HCT116 (cell line): ENCODE measurements at places on chromosomes 4 and X.

DNA sequence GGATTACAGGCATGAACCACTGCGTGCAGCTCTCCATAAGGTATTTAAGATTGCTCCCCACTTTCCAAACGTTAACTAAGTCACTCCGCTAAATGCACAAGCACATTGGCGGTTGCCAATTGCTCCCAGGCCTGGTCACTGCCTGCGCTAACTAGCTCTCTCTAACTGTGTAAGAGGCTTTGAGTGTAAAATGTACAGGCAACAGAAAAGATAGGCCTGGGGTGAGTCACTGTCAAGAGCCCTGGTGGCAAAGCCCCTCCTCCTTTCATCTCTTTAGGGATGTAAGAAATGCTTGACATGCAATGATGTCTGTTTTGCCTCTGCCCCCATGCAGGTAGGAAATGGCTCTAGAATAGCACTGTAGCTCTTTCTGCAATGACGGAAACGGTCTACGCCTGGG lies 329.7 kb upstream of the GATB start:
- DNase-seq: no peak

GRCh38 chr4:177489471-177490246 lies 47.4 kb upstream of the AGA start:
- no peak for DNase-seq

DNA sequence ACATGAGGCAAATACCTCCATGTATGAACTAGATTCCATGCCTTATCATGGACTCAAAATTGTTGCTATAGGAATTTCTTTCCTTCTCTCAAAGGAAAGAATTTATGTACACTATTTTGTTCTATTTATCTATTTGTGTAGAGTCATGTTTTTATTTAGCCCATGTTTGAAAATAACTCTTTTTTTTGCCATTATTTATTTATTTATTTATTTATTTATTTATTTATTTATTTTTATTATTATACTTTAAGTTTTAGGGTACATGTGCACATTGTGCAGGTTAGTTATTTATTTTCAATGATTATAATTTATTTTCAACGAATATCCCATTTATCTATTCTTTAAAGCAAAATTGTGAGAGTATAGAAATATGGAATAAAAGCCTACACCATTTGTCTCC lies 177.9 kb downstream of the MAGEE1 start:
- DNase-seq: no peak

GRCh38 chrX:111170017-111170416 lies 74.0 kb downstream of the PAK3 start:
- no peak for DNase-seq

- no peak for DNase-seq
Observed at GRCh38 chr4:1684506-1685234, 557 bp upstream of the FAM53A start.
